ENCODE measurements at places on chromosomes 7 and 10.

GRCh38 chr10:123618224-123618623 is 47.9 kb upstream of the GPR26 start:
- DNase-seq, result no peak

GRCh38 chr10:80158598-80159127 is 26.1 kb downstream of the PLAC9 start:
- no peak for DNase-seq

DNA sequence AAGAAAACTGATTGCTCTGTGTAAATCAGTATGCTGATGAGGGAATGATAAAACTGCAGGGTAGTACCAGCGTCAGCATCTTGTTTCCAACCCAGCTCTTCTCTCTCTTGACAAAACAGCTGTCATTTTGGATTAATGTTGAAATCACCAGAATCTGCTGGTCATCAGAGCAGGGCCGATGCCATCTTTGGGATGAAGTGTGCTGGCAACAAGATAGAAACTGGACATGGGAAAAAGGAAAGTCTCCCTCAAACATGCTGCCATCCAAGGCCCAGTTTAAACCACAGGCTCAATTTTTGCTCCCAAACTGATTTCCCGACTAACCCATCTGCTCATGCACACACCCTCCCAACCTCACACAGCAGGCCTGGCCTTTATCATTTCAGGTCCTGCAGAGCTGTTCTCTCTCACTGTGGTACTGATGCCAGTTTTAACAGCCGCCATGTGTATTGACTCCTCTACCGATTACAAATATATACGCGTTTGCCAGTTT is 285.2 kb downstream of the AUTS2 start:
- DNase-seq, result no peak

DNA sequence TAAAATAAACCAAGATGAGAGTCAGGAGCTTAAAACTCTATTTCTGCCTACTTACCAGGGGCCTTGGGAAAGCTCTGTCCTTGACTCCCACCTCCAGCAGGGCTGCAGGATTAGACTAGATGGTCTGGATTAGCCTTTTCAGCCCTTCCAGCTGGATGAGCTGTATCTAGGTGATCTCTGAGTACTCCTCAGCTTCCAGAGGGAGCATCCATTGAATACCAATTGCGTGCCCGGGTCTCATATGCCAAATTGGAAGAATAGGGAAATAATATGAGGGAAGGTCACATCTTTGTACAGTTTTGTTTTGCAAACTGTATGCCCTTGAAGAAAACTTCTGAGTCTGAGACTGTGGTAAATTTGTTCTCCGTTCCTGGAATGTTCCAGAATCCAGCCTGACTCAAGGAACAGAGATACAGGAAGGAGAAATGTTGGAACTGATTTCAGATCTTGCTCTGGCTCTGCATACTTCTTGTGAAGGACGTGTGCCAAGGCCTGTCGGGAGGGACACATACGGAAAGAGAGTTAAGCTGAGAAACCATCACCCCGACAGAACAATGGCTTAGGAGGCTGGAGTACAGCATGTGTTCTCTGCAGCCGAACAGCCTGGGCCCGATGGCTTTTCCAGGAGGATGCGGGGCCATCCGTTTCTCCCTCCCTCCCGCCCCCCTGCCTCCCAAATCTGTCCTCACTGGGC is 44.9 kb downstream of the MINDY4 start:
- DNase-seq, result no peak

GRCh38 chr10:97718659-97719142 is 5.2 kb downstream of the MARVELD1 start:
- no peak for DNase-seq

- no peak for DNase-seq
These were observed 56.7 kb downstream of the ZMYND11 start for GRCh38 chr10:191703-192518.

DNA sequence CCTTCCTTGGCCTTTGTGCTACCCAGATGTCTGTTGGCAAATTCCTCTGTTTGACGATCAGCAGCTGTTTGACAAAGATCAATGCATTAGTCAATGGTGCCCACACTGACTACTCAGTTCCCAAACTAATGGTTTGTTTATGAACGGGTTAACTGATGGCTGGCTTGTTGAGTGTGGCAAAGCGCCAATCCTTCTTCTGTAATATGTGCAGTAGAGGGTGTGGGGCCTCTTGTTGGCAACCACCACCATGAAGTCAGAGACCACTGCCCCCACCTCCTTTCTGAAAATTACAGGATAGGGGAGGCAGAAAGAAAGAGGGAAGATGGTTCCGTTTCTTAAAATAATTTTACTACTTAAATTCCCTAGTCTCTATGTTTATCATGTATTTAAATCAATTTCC is 2.6 kb upstream of the PLCE1 start:
- DNase-seq, result no peak

GRCh38 chr10:133185916-133186315 is 25.9 kb downstream of the KNDC1 start:
- no peak for DNase-seq

GRCh38 chr7:8015100-8015745 is 46.6 kb downstream of the GLCCI1 start:
- peak; percentile 34 for DNase-seq

DNA sequence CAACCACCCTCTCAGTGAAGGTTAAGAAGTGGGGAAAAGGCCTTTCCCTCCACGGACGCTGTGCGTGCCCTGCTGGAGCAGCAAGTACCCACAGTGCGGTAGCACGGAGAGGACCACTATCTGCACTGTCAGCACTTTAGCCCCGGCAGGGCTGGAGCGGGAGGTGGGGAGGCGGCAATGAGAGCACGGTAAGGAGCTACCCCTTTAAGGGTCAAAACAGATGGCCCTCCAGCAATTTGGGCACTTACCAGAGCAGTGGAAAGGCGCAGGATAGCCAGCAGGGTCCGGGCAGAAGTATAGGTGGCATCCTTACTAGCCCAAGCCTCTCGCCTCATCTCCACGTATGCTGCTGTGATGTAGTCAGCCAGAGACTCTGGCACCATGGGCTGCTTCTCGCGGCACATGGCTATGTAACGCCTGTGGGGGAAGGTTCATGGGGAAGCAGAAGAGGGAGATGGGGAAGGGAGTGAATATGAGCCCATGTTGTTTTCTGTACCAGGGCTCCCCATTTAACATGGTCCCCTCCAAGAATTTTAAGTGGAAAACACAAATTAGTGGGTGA is 5.2 kb downstream of the COPS6 start:
- DNase-seq, result no peak

- DNase-seq, result no peak
These were observed 105.2 kb downstream of the NEURL1 start for GRCh38 chr10:103598654-103599115.

DNA sequence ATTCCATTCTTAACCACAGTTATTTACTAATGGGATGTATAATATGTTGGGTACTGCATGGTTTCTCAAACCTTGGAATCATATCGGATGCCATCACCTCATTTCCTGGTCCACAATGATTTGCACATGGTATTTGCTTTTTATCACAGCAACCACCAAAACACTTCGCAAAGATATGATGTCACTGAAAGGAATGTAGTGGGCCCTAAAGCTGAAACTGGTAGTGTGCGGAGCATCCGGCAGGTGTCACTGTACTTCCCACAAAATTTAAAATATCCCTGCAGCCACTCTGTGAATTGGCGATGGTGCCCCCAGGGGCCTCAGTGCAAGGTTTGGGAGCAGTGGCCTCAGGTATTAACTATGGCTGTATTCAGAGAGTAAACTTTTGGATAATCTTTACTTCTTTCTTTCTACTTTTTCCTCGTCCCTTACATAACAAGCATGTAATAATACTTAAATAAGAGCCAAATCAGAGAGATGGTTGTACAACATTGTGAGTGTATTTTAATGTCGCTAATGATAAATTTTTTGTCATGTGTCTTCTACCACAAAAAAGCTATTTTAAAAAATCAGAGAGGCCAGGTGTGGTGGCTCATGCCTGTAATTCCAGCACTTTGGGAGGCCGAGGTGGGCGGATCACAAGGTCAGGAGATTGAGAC is 66.2 kb downstream of the FAM241B start:
- DNase-seq, result no peak

- DNase-seq, result no peak
These were observed 18.5 kb upstream of the ANTXRL start for GRCh38 chr10:46268076-46268881.

- no peak for DNase-seq
These were observed 262.2 kb downstream of the WDR11 start for GRCh38 chr10:121113385-121113696.

- DNase-seq, result no peak
These were observed 7.1 kb downstream of the BAG3 start for GRCh38 chr10:119658274-119658673.

GRCh38 chr7:151524331-151524730 is 4.6 kb upstream of the RHEB start:
- no peak for DNase-seq

- no peak for DNase-seq
These were observed 140.9 kb downstream of the BTAF1 start for GRCh38 chr10:92064506-92064905.

DNA sequence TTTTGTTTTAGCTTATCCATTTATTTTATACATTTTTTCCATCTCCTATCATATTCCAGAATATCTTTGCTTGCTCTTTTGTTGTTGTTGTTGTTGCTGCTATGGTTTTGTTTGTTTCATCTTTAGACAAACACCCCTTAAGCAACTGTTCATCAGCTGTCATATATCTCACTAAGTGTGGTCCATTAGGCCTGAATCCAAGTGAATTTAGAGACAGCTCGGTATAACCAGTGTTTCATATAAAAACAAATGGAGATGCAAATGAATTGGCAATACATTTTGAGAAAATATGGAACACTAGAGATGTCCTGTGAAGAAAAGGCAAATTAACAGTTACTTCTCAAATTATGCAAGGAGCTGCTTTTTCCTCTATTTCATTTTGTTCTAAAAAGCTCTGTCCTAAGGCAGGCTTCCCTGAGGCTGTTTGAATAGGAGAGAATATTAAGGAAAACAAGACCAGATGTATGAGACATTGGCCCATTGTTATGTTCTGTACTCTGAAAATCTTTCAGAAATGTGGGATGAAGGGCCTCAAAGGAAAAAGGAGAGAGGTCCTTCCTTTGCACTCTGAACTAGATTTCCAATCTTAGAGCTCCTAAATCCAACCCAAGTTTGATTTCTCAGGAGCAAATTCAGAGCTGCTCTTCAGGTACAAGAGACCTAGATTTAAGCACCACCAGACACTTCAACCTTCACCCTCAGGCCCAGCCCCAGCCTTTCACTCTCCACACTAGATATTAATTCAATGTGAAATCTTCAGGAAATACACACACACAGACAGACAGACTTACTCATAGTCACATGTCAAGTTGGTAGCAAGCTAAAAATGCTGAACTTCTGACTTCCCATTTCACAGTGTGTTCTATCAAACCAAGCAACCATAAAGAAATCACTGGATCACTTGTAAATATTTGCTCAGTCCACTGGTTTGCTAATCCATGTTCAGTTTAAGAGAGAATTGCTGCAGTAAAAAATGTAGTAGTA is 5.4 kb downstream of the TFEC start:
- no peak for DNase-seq

GRCh38 chr10:53839440-53840039 is 961.5 kb downstream of the PCDH15 start:
- no peak for DNase-seq

GRCh38 chr7:152312316-152312715 is 123.5 kb downstream of the KMT2C start:
- no peak for DNase-seq

- no peak for DNase-seq
These were observed 49.1 kb upstream of the ADCY1 start for GRCh38 chr7:45525057-45525456.

DNA sequence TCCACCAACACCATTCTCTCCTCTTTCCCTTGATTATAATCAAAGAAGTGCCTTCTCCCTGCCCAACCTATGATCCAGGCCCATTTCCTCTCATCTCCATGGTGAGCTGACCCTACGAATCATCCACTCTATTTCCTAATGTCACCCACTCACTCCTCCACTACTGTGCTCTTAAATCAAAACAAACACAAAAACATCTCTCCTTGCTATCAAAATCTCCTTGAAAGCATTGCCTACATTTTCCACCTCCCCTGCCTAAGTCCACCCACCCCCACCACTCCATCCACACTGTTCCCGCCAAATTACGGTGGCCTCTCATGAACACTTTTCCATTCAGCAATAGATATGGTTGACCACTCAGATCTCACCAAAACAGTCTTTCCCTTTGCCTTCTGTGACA is 5.3 kb downstream of the DYDC1 start:
- no peak for DNase-seq

DNA sequence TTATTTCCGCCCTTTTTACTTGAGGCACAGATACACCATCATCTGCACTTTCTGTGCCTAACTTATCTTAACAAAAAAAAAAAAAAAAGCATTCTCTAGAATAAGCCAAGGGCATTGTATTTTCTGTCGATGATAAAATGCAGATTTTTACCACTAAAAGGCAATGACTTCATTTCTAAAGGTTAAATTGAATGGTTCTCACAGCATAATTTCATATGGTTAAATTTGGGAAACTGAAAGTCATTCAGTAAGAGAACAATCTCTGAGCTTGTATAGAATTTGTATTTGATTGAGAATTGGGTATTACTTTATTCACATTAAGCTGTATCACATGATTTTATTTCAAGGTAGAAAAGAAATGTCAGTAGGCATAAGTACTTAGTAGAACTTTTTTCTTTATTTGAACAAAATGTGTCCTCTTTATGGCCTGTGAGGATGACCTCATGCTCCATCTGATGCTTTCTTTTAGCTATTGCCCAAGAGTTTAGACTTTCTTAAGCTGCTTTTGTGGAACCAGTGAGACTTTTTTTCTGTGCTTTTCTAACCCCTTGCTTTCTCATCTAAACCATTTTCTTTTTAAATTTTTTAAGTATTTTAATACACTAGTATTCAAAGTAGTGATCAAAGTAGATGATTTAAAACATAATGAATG is 110.3 kb downstream of the LRRC4 start:
- no peak for DNase-seq

DNA sequence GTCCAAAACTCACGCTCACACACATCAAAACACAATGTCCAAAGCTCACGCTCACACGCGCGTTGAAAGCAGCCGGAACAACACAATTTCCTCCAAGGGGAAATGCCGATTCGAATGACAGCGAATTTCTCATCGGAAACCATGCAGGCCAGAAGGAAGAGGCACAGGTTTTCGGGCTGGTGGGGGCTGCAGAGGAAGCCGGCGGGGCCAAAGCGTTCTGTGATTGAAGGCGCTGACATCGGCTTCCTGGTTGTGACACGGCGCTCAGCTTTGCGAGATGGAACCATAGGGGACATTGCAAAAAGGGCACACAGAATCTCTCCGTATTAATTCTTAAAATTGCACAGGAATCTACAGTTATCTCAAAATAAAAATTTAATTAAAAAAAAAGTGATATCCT is 61.3 kb downstream of the FOXL3 start:
- DNase-seq, result peak; percentile 29

Measured in naive thymus-derived CD4-positive, alpha-beta T cell (primary cell).